Kidney glomerular epithelial cell (primary cell): ENCODE measurements at places on chromosomes 16 and 17.

DNA sequence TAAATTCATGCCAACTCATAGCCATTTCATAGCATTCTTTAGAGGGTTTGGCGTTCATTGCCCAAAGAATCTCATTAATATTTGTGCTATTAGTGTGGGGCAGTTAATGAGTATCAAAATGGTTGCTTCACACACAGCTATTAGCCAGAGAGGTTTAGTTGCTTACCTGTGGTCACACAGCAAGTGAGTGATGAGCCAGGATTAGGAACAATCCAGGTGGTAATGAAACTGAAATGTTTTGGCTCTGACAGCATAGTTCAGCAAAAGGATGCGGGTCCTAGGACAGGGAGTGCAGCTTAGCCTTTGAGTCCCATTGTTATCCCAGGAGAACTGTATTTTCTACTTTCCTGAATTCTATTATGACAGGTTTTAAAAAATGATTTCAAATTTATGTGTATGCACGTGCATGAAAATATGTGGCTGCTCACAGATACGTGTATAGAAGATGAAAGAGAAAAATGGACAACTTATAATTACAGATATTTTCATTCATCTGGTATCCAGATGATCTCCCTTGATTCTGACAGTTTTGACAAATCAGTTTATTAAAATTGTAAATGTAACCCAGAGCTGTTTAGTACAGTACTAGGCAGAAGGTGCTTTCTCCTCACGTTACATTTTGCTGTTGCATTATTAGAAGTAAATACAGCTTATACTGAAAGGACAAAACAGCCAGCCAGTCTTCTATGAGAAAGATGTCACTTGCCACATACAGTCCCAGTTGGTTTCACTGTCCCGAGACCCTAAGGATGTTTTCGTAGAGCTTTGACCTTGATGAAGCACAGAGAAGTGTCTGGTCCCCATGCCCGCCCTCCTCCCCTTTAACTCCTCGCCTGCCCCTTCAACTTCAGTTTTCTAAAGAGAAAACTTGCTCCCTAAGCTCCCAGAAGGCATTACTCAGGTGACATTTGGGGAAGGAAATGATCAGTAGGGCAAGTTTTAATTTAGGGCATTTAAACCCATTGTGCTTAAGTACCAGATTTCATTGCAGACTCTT, 99.8 kb upstream of the TBX2 start:
- DNase-seq, result no peak

GRCh38 chr16:11547118-11547916, 39.4 kb downstream of the LITAF start:
- no peak for DNase-seq

DNA sequence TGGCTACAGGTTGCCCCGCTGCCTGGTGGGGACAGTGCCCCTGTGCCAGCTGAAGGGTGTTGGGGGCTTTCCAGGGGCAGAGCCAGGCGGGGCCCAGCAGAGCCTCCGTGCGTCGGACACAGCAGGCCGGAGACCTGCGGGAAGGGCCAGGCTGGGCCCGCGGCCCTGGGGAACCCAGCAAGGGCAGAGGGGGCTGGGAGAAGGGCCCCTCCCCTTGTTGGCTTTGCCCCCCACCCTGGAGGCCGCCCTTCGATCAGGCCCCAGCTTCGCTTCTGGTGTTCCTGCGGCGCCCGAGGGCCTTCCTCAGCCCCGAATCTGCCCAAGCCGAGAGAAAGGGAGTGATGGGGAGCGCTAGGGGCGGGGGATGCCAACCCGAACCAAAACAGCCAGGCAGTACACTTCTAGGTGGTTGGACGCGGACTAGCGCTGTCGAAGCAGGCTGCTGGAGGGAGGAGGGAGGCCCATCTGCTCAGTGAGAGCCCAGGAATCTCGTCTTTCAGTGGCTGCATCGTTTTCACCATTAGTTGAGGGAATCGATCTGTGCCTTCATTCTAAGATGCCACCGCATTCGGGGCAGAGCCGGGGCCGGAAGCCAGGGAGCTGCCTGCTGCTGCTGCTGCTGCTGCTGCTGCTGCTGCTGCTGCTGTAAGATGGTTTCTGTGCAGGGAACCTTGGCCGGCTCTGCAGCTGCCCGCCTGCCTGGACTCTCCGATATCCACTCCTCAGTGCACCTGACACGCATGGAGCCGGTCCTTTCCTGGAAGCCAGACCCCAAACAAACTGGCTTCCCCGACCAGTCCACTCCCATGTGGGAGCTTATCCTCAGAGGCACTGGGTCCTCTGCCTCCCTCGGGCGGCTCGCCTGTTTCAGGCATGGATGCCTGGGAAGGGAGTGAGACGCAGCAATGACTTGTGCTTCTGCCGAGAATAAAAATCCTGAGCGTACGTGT, 1.7 kb downstream of the JPH3 start:
- no peak for DNase-seq

DNA sequence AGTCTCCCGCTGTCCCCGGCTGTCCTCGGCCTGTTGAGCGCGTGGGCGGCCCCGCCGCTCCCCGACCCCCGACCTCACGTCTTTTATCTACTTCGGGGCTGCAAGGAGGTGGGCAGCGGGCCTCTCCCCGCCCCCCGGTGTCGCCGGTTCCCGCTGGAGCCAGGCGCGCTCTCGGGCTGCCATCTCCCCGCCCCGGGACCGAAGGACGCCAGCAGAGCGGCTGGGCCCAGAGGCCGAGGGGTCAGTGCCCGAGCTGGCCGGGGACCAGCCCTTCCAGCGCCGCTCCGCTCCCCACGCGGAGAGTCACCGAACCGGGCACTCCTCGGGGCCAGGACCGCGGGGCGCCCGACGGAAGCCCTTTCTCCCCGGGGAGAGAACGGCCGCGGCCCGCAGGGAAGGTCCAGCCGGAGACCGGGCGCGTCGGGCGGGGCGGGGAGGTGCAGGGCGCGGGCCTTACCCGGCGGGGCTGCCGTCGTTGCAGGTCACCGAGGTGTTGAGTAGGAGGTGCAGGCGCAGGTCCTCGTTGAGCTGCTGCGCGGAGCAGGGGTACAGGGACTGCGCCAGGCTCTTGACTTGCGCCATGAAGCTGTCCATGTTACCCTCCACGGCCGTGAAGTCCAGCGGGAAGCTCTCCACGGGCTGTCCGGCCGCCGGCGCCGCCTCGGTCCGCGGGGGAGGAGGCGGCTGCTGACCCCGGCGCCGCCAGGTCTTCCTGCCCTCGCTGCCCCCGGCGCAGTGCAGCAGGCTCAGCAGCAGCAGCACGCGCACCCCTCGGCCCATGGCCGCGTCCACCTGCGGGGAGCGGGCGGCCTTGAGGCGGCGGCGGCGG, 643 bp downstream of the NOTUM start:
- no peak for DNase-seq

DNA sequence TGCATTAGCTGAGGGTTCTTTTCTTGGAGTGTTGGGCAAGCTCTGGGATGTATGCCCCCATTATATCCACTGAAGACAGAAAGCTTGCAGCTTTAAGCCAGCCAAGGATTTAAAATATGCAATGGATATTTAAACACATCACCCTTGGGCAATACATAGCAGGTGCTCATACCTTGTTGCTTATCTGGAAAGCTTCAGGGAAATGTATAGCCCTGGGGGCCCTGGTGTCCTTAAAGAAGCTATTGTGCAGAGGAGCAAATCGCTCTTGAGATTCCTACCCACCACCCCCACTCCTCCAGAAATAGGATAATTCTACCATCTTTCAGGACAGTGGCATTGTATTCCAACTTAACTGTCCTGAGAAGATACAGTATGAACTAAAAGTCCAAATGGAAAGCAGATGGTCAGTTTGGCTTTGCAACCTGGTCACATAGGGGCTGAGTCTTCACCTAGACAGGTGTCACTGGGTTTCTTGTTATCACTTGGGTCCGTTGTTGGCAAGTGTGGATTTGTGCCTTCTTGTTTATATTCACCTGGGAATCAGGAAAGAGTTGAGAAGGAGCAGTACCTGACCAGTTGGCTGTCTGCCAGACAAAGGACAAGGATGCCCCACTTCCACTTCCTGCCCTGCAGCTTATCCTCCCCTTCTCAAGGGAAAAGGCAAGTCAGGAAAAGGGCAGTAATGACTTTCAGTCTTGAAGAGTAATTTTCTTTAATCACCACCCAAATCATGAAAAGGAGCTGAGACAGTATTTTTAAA, 3.4 kb downstream of the ANKRD40CL start:
- DNase-seq, result no peak

- DNase-seq, result no peak
Observed at GRCh38 chr16:62692685-62693084, 656.4 kb upstream of the CDH8 start.

GRCh38 chr16:55830658-55831294, 2.1 kb downstream of the CES1 start:
- DNase-seq, result no peak

DNA sequence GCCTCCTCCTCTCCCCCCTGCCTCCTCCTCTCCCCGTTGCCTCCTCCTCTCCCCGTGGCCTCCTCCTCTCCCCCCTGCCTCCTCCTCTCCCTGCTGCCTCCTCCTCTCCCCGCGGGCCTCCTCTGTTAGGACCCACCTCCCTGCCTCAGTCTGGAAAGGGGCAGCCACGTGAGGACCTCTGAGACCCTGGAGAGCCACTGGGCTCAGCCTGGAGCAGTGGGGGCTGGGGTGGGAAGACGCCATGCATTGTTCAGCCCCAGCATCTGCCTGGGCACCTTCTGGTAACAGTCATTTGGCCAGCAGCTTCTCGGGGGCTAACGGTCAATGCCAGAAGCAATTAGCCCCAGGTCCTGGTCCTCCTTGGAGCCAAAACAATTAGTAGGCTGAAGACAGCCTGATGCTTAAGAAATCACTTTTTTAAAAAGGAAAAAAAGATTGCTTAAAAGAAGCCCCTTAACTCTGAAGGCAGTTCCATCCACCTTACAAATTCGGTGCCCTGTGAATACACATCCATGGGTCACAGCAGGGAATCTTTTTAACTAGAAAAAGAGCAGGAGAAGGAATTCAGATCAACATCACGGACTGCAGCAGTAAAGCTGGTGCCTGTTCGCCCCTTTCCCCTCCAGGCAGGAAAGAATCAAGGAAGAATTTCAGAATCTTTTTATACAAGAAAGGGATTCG, 29.8 kb downstream of the NXN start:
- no peak for DNase-seq

DNA sequence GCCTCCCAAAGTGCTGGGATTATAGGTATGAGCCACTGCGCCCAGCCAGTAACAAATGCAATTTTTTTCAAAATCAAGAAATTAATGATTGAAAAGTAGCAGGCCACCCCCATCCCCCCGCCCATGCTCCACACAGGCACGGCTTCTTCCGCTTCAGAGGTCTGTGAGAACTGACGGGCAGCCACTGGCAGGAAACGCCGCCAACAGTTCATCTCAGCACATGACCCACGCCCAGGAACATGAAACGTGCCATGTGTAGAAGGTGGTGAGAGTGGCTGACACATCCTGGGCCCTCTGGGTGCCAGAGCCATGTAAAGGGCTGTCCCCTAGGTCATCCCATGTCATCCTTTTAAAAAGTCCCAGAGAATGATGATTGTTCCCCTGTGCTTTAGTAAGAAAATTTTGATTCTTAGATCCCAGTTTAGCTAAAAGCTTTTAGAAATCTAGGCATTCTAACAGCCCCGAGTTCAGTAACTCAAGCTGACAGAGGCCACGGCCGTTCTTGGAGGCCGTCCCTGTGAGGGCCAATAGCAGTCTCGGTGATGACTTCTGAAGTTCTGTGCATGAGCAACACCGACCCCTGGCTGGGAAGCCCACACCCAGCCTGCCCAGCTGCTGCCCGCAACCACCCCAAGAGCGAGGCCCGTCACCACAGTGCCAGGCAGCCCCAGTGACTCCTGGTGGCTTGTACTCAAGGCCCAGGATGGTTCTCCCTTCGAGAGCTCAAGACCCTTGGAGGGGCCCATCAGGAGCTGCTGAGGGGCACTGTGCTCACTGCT, 52.1 kb downstream of the KLHDC4 start:
- DNase-seq, result no peak

DNA sequence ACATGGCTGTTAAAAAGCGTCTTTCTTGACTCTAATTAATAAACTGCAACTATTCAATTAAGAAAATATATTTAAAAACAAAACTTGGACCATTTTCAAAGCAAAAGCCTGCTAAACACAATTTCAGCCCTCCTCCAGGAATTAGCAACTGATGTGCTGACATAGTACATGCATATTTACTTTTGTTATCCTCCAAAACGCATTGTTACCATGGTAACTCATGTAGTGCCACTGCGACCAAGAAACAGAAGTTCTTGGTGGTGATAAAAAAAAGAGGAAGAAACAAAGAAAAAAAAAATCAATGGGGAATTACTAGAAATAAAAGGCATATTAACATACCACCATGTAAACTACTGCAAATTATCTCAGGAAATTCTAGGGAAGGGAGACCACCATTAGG, 793.4 kb upstream of the CDH8 start:
- DNase-seq, result no peak

DNA sequence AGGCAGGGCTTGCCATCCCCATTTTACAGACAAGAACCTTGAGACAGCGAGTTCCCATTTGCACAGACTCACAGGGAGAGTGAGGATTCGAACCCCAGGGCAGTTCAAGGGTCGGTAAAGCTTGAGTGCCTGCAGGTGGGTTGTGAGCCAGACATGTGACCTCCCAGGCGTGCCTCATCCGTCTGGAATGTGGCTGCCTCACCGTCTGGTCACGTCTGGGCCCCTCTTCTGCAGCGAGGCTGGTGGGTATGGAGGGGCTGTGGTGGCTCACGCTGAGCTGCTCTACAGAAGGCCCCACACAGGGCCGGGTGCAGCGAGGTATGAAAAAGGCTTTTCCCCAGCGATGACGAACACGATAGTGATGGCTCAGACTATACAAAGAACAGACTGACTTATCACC, 35.8 kb upstream of the LHX1 start:
- DNase-seq, result peak; percentile 95

GRCh38 chr17:348692-349425, 3.7 kb downstream of the RPH3AL start:
- DNase-seq, result no peak

GRCh38 chr17:29240477-29240876, 6.2 kb upstream of the CRYBA1 start:
- DNase-seq, result no peak

DNA sequence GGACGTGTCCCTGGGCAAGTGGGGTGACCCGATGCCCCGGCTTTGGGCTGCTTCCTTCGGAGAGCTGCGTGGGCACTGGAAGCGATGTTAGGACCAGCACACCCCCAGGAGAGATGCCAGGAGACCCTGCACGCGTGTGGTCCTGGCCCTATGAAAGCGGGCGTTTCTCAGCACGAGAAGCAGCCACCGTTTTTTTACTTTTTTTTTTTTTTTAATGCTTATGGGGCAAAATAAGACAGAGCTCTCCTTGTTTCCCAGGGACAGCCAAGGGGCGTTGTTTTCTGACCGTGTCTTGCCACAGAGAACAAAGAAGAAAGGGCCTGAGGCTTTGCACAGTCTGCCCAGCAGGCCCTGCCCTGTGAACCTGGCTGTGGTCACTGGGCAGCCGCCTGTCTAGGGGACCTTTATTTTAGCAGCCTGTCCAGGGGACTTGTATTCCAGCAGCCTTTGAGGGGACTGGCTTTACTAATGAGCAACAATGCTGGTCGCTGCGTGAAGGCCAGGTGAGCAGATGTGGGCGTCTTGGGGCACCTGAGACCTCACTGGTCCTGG, 996 bp downstream of the SLC25A10 start:
- DNase-seq, result no peak

- DNase-seq, result no peak
Observed at GRCh38 chr16:46927273-46927672, 43.1 kb downstream of the GPT2 start.
